Ecto neural progenitor cell (in vitro differentiated cells): ENCODE measurements at places on chromosomes 6 and 20.
A peak's percentile ranks its signal among the peaks of the same experiment; 100 is the strongest.

GRCh38 chr20:59325142-59325523 lies 24.7 kb downstream of the EDN3 start:
- no peak for DNase-seq

DNA sequence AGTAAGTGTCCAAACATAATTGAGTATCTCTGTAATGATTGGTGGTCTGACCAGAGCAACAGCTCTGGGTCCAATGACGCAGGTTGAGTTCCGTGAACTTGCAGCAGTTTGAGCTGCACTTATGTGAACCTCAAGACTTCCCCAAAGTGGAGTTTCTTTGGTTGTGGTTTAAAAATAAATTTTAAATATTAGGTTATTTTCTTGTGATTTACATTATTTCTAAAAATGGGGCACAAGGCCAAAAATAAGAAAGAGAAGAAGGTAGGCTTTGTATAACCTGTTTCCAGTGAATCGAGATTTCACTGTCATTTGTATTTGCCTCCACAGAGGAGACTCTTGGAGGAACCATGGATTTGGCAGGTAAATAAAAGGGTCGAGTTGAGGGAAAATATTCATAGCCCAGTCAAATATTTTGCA lies 166.4 kb upstream of the ZNF217 start:
- no peak for DNase-seq

- DNase-seq: no peak
Observed at GRCh38 chr20:1848373-1848772, 46.8 kb upstream of the SIRPA start.

DNA sequence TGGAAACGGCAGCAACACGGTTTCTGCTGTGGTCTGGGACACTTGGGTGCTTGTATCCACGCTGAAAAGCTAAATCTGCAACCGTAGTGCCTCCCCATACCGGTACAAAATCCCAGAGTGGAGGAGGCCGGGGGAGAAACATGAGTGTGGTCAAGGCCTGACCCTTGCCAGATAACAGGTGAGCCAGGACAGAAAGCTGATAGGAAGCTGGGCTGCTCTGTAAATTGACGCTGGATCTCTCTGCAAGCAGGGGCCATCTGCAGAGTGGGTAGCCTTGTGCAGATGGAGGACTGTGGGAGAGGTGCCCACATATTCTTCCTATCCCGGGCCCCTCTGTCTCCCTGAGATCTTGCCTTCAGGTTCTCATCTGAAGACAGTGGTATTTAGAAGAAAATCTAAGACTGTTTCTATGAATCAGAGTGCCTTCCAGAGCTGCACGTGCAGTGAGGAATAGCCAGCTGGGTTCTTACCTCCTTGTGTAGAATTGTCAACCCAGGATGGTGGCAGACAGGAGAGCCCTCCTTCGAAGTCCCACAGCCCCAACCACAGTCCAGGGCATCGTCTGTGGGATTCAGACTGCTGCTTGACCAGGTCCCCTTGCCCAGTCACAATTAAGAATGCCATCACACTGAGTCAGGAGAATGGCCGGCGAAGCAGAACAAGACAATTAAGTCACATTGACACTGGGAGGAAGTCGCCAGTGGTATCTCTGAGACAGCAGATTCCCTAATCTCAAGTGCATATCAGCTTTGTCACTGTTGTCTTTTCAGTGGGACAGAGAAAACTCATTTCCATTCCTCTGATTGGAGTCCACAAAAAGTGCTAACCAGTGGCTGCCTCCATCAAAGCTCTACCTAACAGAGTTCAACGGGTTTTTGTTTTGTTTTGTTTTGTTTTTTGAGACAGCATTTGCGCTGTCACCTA lies 100.0 kb upstream of the RIPOR2 start:
- no peak for DNase-seq

DNA sequence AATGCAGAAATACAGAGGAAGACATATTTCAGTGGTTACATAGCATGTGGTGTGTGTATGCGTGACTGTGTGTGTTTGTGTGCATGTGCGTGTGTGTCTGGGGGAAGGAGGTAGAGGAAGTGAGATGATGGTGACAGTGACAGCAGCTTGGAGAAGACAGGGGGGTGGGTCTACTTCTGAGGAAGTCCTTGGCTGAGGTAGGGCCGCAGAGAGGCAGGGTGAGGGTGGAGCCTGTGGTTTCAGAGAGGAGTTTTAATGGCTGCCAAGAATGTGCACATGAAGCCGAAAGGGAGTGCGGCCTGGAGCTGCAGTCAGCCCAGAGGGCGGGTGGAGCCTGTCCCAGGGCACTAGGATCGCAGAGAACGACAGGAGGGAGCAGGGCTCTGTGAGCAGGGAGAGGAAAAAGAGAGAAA lies 22.7 kb upstream of the RNF24 start:
- DNase-seq: peak; percentile 62

GRCh38 chr6:12947967-12948366 lies 231.4 kb downstream of the PHACTR1 start:
- DNase-seq: no peak

- no peak for DNase-seq
Observed at GRCh38 chr6:15194453-15194852, 51.4 kb upstream of the JARID2 start.

GRCh38 chr6:123805921-123806320 lies 2.3 kb downstream of the NKAIN2 start:
- DNase-seq: no peak

- no peak for DNase-seq
Observed at GRCh38 chr6:170243386-170243785, 47.5 kb downstream of the DLL1 start.

DNA sequence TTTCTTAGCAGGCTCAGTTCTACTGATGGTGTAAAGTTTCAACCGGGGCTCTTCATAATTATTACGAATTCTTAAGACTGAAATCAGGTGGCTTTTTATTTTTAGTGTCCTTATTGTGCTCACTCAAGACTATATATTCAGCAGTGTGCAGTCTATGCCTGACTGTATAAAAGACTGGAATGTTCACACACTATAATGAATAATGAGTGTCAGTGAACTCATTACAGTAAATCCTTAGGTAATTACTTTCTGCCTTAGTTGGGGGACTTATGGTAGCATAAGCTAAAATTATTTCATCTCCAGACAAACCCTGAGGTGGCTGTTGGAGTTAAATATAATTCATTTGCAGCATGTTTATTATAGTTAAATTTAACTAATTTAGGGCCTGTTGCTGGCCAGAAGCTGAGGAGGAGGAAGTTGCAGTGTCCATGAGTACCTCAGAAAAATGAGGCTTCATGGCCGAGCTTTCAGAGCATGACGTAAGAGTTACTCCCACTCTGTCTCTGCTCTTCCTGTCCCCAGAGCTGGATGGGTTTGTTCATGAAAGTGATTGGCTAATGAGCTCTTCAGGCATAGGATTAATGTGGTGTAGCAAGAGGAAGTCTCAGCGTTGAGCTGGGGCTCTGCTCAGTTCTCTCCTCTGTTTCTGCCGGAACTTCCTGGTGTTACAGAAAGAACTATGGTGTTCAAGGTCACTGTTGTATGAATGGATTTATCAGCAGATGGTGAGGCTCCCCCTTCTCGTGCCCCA lies 335.7 kb downstream of the NRN1 start:
- no peak for DNase-seq

GRCh38 chr20:3739054-3739925 lies 6.8 kb downstream of the HSPA12B start:
- peak; percentile 52 for DNase-seq

DNA sequence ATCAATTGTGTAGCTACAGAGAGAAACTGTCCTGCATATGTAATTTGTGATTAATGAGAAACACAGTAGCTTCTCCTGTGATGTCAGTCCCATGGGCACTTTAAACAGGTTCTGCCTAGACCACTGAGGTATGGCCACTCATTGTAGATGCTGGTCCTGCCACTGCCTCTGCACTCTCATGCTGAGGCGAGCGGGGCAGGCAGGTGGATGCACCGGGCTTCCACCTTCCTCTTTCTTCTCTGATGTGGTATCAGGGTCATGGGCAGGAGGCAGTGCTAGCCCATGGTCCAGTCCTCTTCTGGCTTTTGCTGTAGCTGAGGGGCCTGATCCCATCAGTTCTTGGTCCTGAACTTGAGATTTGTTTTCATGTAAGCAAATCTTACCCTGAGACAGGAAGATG lies 58.7 kb downstream of the ADGB start:
- no peak for DNase-seq

- DNase-seq: no peak
Observed at GRCh38 chr6:36769676-36770499, 69.4 kb downstream of the CPNE5 start.

DNA sequence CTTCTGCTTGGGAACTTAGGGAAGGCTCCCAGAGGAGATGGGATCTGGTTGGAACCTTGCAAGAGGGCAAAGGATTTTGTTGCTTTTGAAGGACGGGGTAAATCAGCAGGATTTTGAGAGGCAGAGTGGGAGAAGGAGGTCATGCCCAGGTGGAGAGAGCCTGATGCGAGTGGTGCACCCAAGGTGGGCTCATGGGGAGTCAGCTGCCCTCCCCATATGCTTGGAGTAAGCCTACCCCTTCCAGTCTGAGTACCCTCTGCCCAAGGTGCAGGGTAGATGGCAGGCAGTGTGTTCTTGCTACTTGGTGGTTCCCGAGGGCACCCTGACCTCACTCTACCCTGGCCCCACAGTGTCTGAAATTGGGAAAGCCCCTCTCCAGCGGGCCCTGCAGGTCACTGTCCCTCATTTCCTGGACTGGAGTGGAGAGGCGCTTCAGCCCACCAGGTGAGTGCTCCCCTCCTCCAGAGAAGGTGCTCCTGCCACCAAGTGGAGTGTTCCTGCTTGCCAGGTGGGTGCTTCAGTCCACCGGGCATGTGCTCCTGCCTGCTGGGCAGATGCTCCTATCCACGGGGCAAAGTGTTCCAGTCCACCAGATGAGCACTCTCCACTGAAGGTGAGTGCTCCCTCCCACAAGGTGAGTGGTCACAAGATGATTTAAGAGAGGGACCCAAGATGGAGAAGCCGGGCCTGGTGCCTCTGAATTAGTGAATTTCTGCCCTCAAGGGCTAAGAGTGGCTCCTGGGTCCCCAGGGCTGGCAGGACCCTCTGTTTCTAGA lies 3.4 kb downstream of the BPIFB2 start:
- DNase-seq: no peak

DNA sequence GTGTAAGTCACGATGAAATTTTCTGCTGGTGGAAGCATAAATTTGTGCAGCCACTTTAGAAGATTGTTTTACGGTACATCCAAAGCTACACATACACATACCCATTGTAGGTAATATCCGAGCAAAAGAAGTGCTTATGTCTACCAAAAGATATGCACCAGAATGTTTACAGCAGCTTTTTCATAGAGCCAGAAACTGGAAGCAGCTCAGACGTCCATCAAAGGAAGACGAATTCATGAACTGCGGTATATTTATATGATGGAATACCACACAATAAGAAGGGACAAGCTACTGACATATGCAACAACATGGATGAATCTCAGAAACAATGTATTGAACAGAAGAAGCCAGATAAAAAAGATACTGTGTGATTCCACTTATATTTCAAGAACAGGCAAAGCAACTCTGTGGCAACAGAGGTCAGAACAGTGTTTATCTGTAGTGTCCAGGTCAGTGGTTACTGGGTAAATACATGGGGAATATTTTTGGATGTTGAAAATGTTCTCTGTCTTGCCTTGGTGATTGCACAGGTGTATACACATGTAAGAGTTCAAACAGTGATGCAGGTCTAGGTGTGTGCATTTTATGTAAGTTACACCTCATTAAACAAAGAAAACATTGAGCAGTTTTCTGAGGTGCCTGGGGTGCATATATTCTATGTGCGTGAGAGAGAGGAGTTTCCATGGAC lies 51.9 kb upstream of the EXOC2 start:
- no peak for DNase-seq

DNA sequence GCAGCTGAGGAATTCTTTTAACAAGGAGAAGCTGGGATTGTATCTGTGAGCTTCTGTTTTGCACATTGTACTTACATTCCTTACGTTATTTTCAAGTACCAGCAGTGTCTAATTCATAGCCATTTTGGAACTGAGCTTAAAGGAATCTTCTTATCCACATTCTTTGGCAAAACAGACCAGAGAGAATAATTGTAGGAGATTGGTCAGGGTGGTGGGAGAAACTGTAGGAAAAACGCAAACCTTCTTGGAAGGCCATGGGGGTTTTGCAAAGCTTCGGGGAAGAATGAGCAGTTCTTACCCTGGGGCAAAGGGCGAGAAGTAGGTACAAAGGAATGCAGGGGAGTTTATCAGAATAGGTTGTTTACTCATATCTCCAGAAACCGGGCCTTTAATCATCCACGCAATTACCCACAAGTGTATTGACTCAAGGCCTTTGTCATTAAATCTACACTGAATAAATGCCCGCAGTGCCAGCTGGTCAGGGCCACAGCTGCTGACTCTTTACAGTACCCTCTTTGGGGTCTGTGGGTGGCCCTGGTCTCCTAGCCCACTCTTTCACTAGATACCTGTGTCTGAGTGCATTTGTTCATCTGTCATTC lies 39.6 kb upstream of the SPTLC3 start:
- no peak for DNase-seq
